ENCODE measurements at places on chromosomes 11 and 22.
A peak's percentile ranks its signal among the peaks of the same experiment; 100 is the strongest.

GRCh38 chr11:46778416-46778815 is 59.4 kb downstream of the F2 start:
- DNase-seq = no peak

GRCh38 chr11:135027461-135027860 is 615.4 kb upstream of the B3GAT1 start:
- DNase-seq = peak; percentile 41

DNA sequence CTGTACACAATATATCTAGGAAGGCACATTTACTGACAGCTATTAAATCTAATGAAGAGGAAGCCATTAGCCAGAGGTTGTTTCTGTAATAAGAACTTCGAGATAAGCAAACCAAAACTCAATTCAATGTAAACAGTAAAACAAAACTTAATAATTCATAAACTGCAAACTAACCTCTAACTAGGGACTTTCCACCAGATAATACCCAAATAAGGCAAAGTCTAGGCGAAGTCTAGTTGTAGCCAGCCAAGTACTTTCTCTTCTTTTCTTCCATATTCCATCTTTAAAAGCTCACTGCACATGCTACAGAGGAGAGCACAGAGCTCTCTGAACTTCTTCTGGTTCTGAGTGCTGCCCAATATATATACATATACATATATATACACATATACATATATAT is 229.9 kb upstream of the ANO5 start:
- DNase-seq = no peak

DNA sequence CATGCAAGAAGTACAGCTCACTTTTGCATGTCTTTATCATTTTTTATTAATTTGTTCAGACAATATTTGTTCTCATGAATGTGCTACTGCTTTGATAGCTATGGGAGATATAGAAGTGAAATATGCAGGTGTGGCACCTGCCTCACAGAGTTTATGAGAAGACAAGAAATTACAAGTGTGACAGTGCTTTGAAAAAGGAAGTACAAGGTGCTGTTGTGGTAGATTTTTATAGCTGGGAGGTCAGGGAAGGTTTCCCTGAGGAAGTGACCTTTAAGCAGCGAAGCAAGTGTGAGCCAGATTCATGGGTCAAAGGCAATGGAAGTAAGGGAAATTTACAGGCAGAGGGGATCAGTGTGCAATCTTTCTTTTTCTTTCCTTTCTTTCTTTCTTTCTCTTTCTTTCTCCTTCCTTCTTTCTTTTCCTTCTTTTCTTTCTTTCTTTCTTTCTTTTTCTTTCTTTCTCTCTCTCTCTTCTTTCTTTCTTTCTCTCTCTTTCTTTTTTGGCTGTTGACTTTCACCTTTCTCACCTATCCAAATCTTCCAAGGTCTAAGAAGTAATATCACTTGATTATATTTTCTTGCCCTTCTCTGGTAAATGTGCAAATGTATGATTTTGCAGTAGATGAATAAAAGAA is 6.4 kb upstream of the BMAL1 start:
- DNase-seq = no peak

DNA sequence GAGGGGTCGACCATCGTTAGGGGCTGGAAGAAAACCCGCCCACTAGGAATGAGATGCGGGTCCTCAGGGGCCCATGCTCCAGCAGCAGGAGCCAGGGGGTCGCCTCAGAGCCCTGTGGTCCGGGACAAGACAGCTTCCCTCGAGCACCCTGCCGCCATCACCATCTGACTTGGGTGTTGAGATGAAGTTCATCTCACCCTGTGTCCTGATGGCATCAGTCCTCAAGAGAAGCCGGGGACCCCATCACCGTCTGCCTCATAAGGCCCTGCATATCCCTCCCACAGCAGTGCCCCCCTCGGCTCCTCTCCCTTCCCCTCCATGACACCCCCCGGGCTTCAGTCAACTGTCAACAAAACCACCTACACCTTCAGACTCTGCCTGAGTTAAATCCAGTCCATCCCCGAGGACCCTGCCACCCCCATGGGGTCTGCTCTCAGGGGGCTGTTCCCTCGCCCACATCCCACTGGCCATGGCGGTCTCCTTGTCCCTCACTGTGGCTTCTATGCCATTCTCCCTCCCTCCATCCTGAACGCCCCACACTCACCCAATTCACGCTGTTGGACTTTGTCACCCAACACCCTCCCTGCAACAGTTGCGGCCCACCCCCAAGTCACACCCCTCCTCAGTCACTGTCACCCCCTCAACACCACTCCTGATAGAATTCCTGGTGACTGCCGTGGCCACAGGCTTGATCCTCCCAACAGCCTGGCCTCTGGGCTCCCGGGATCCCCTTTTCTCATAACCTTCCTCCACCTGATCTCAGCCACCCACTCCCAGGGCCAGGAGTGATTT is 87.7 kb upstream of the RTL6 start:
- no peak for DNase-seq

- DNase-seq = no peak
Measured at GRCh38 chr11:15585602-15586331, 471.0 kb downstream of the INSC start.

DNA sequence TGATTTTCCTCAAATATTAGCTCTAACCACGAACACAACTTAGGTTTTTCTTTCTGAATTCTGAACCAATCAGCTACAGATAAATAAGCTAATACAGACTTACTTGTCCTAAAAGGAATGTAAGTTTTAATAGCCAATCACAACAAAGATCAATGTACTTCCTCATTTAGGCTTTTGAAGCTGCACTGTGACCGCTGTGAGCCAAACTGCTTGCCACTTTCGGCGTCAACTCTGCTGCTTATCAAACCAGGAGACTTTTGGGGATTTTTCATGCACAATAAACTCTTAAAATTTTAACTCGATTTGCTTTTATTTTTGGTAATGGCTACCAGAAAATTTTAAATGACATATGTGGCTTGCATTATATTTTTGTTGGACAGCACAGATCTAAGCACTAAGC is 92.5 kb downstream of the TMPRSS5 start:
- DNase-seq = no peak

DNA sequence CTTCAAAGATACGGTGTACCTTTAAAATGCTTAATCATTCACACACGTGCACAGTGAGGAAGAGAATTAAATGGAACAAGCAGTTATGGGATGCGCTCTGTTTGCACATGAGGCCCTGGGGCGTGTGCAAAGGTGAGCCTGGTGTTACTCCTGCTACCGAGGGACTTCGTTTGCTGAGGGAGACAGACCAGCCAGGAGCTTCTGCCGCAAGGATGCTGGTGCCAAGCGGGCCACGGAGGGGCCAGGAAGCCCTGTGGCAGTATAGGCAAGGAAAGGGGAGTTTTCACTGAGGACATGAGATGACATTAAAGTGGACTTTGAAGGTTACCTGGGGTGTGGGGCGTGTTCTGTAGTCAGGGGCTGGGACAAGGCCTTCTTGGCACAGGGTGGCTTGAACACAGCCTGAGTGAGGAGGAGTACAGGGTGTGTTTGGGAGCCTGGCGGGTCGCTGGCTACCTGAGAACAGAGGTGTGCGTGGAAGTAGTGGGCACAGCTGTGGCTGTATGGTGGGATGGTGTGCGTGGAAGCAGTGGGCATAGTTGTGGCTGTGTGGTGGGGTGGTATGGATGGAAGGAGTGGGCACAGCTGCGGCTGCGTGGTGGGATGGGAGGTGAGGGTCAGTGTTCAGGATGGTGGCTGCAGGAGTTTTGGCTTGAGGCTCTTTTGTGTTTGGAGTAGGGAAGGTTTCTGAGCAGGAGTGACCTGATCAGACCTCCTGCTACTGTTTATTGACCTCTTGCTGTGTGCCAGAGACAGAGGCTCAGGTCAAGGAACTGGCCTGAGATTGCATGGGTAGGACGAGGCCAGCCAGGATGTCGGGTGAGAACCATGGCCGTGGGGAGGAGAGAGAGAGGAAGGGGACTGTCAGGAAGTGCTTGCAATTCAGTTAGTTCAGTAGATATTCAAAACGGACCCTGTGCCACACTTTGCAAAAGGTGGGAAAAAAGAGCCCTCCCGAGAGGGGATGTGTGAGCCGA is 13.7 kb downstream of the TBC1D22A start:
- no peak for DNase-seq

DNA sequence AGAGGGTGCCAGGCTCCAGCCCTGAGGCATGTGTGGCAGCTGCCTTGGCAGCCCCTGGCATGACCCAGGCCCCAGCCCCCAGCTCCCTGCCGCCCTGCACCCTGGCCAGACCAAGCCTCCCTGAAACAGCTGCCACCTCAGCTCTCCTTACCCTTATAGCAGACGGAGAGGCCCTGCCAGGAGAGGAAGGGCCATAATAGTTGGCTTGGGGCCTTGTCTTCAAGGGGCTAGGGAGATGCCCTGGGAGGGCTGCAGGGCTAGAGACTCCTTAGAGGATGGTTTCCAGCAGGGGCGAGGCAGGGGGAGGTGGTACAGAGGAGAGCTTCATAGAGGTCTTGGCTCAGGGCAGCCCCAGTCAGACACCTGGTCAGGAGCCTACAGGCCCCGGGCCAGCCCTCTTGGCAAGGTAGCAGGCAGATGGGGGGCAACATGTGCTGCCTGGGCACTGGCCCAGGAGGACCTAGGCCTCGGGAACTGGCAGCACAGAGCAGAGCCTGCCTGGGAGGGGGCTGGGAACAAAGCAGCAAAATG is 13.0 kb downstream of the SMTN start:
- no peak for DNase-seq

All from COLO829 (cell line).